GM20000 (cell line): ENCODE measurements at places on chromosomes 11 and 22.

DNA sequence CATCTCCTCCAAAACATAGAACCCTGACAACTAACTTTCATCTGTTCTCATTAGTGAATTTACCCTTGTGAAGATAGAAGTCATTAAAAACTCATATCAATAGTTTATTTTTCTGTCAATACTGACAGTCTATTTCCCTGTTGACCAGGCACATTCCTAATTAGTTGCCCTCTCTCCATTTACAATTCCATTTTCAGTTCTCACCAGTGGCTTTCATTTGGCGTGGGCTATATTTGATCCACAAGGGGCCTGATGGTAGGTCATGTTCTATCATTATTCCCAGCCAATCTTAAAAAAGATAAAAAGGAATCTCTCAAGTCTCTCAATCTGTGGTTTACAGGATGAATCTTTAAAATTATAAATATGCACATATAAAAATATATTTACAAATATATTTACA is 3.9 kb upstream of the AKIP1 start:
- no peak for DNase-seq

GRCh38 chr11:126059238-126059781 is 3.4 kb downstream of the CDON start:
- DNase-seq, result no peak

DNA sequence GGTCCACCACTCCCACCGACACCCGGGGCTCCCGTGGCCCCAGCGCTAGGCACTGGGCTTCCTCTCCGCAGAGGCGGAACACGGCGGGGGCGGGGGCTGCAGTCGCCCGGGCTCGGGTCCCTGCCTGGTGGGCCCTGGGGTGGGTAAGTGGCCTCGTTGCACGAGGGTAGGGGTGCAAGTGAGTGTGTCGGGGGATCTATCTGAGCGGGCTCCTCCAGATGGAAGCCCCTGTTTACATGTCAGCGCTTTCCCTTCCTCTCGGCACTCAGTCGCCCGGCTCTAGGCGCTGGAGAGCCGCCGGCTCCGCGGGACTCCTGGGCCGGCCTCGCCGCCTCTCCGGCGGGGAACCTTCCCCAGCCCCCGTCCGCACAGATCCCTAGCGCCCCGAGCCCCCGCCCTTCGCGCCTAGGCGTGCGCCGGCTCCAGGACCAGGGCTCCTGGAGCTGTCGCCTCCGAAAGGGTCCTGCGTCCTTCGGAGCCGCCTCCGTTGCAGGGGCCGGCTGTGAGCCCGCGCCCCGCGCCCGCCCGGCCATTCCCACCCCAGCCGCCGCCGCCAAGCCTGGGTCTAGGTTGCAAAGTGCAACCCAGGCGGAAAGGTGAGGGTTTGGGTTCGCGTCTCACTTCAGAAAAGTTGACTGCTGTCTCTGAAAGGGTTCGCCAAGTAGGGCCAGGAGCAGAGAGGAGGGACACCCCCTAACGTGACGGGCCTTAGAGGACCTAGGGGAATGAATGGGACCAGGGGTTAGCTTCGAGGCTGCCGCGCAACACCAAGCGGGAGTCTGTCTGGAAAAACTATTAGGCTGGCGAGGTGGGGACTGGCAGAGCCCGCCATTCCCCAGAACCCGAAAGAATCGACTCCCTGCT is 978 bp downstream of the FLI1 start:
- peak; percentile 53 for DNase-seq

DNA sequence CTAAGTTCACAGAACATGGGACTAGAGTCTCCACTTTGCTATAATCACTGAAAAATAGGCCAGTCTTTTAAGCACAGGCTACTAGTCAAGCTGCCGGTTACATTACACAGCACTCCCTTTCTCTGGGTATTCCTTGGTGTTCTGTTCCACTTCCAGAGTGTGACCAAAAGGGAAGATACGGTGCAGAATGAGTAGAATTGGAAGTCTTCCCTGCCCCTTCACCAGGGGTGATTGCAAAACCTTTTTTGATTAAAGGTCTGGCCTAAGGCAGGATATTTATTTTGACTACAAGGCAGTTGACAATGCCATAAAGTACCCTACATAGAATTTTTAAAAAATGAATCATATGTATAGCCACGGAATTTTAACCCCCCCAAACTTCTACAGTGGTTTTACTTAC is 59.6 kb upstream of the ADORA2A start:
- DNase-seq, result no peak

DNA sequence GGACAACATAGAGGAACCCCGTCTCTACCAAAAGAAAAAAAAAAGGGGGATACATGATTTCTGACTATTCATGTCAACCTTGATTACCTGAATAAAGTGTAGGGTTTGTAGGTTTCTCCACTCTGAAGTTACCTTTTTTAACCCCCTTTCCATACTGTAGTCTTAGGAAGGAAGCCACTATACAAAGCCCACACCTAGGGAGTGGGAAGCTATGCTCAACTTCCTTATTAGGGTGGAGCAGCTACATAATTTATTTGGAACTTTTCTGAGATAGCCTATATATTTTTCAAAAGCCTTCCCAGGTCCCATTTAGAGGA is 582 bp upstream of the ATP6V1E1 start:
- no peak for DNase-seq

DNA sequence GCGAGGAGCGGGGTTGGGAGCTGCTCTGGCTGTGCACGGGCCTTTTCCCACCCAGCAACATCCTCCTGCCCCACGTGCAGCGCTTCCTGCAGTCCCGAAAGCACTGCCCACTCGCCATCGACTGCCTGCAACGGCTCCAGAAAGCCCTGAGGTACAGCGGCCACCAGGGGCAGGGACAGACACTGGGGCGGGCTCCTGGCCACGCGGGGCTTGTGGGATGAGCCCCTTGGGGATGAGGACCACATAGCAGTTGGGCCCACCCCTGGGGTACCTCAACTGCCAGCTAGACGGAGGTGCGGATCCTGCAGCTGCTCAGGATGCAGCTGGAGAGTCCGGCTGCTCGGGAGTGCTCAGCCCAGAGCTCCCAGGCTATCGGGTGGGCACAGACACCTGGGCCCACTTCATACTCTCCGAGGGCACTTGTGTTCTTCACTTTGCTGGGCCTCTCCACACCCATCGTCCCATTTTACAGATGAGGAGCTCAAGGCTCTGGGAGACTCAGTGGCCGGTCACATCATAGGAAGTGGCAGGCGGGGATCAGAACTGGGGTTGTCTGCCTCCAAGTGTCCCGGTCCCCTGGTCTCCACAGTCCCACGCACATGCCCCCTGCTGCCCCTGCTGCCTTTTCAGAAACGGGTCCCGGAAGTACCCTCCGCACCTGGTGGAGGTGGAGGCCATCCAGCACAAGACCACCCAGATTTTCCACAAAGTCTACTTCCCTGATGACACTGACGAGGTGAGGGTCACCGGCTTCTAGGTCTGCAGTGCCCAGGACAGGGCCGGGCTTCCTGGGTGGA is 77.6 kb downstream of the MYO7A start:
- no peak for DNase-seq

- DNase-seq, result no peak
Observed at GRCh38 chr11:68826726-68827125, 15.0 kb downstream of the CPT1A start.

DNA sequence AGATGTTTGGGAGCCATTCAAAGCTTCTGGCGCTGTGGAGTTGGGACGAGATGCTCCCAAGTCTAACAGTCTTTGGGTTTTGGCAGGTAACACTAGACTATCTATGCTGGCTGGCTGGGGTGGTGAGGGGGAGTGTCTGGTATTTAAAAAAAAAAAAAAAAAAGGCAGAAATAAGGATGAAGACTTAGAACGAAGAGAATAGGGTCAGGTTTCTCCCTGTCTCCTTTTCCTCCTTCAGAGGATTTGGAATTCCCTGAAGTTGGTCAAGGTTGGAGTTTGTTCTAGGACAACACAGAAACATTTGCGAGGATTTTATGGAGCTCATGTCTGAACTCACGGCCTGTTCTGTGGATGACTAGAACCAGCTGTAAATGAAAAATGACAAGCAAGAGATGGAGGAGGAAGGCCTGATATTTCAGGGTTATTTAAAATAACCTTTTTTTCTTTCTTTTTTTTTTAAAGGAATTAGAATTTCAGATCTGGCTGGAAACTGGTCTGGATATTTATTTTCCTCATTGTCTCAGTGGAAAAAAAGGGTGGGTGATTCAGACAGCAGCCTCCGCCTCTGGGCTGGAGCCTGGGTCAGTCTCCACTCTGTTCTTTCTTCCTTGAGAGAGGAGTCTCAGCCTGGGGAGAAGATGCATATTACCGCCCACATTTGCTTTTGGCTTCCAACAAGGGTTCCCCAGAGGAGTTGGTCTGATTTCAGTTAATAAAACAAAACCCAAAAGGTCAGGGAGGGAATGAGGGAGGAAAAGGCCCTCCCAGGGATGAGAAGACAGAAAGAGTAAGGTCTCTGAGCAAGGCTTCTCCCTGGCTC is 80.1 kb downstream of the USP35 start:
- no peak for DNase-seq

DNA sequence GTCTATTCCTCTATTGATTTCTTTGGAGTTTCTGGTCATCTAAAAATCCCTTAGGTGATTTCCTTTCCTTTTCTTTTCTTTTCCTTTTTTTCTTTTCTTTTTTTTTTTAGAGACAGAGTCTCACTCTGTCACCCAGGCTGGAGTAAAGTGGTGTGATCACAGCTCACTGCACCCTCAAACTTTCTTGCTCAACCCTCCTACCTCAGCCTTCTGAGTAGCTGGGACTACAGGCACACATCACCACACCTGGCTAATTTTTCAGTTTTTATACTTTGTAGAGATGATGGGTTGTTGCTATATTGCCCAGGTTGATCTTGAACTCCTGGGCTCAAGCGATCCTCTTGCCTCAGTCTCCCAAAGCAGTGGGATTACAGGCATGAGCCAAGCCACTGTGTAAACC is 1.9 kb upstream of the C11orf52 start:
- no peak for DNase-seq

DNA sequence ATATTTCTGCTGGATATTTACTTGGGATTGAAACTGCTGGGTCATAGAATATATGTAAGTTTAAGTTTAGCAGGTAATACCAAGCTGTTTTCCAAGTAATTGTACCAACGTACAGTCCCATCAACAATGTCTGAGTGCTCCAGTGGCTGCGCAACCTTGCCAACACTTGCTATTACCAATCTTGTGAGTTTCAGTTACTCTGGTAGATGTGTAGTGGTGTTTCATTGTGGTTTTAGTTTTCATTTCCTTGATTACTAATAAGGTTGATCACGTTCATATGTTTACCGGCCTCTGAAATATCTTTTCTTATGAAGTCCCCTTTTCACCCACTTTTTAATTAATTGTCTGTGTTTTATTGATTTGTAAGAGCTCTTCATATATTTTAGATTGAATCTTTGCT is 370.6 kb upstream of the CADM1 start:
- DNase-seq, result no peak

DNA sequence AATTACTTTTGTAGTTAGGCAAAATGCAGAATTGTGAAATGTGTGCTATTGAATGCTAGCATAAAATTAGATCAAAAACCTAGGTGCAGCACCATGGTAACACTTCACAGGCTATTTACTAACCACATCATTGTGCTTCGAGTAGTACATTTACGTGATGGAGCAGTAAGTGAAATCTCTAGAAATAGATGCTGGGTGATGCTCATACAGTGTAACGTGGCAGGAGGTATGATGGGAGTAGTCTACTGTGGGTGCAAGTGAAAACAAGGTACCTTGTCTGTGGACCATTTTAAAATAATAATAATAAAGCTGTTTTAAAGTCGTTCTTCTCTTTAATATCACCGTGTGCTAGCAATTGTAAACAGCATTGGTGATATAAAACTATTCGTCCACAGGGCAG is 132.3 kb downstream of the DYNC2H1 start:
- DNase-seq, result no peak

- no peak for DNase-seq
Observed at GRCh38 chr11:65558930-65559509, 861 bp upstream of the LTBP3 start.

GRCh38 chr11:93100211-93100610 is 97.6 kb downstream of the SLC36A4 start:
- no peak for DNase-seq

- DNase-seq, result no peak
Observed at GRCh38 chr11:69167130-69167915, 11.6 kb downstream of the SMIM38 start.

- no peak for DNase-seq
Observed at GRCh38 chr11:46856605-46857343, 10.7 kb upstream of the CKAP5 start.

DNA sequence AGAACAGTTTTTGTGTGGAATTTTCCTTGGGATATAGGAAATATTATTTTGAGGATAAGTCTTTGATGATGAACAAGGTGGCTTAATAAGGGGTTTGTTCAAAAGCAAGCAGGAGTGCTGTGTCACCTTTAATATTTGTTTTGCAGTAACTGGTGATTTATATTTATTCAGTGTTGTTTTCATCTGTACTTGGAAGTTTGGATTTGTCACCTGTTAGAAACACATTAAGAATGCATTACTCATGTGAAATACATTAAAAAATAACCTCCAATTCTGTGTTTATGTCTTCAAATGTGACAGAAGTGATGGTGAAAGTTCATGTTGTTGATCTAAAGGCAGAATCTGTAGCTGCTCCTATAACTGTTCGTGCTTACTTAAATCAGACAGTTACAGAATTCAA is 70.5 kb downstream of the DKK3 start:
- no peak for DNase-seq

- DNase-seq, result peak; percentile 3
Observed at GRCh38 chr11:80816454-80816847, 1375.6 kb upstream of the TENM4 start.

GRCh38 chr11:47253660-47254059 is 4.1 kb upstream of the NR1H3 start:
- no peak for DNase-seq

- no peak for DNase-seq
Observed at GRCh38 chr11:32432565-32432964, 2.8 kb downstream of the WT1 start.

DNA sequence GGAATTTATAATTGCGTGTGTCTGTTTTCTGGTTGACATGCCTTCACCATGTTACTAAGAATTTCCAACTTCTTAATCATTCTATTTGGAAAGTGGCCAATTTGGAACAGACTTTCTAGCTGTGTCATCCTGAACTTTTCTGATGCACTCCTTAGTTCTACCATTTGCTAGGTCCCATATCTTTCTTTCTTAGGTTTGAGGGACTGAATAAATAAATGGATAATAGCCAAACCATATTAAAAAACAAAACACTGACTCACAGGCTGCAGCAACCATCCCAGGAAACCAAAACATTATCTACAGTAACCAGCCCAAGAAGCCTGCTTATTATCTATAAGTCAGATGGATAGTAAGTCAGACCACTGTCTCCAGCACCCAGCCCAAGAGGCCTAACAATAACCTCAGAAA is 57.5 kb upstream of the PLET1 start:
- DNase-seq, result no peak

- no peak for DNase-seq
Observed at GRCh38 chr22:34427841-34428240, 507.6 kb upstream of the LARGE1 start.

GRCh38 chr11:3014057-3014938 is 22.2 kb upstream of the NAP1L4 start:
- DNase-seq, result peak; percentile 40

GRCh38 chr11:94613120-94613519 is 46.0 kb downstream of the PIWIL4 start:
- no peak for DNase-seq
